ENCODE measurements at places on chromosomes 6 and 20.

GRCh38 chr20:53907968-53908751 is 162.2 kb downstream of the BCAS1 start:
- no peak for DNase-seq

DNA sequence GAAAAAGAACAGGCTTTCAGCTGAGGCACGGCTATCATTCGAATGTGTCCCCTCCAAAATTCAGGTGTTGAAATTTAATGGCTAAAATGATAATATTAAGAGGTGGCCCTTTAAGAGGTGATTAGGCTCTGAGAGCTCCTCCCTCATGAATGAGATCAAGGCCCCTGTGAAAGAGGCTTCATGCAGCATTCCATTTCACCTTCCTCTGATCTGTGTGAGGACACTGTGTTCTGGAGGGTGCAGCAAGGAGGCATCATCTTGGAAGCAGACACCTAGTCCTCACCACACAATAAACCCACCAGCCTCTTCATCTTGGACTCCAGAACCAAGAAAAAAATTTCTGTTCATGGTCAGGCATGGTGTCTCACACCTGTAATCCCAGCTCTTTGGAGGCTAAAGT is 56.4 kb downstream of the PPP1R14C start:
- no peak for DNase-seq

DNA sequence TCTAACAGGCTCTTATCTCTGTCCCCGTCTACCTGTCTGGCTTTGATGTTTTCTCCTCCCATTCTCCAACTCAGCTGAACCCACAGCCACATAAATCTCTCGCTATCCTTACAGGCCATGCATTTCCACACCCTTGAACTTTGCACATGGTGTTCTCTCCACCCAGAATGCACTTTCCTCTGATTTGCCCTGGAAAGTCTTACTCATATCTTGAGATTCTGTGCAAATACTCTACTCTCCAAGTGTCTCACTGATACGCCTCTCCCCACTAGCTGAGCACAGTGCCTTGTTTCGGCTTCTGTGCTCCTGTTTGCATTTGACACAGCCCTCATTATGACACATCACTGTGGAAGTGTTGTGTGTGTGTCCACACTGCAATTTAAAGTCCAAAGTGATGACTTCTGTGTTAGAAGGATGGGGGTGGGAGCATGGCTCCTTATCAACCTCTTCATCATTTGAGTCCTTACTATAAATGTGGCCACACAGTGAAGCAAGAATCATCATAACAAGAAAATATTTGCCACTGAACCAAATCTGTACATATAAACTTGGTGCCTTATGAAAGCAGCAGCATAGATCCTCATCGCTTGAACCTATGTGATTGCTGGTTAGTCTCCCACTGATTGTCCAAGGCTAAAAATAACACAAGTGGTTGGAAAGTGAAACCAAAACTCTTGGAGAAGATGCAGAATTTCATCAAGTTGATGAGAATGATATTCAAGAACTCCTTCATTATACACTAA is 5.5 kb upstream of the PRELID3B start:
- DNase-seq: no peak

- no peak for DNase-seq
These were observed 8.5 kb upstream of the RSPO4 start for GRCh38 chr20:1010659-1011058.

GRCh38 chr6:75397656-75398465 is 95.7 kb downstream of the FILIP1 start:
- peak; percentile 12 for DNase-seq

DNA sequence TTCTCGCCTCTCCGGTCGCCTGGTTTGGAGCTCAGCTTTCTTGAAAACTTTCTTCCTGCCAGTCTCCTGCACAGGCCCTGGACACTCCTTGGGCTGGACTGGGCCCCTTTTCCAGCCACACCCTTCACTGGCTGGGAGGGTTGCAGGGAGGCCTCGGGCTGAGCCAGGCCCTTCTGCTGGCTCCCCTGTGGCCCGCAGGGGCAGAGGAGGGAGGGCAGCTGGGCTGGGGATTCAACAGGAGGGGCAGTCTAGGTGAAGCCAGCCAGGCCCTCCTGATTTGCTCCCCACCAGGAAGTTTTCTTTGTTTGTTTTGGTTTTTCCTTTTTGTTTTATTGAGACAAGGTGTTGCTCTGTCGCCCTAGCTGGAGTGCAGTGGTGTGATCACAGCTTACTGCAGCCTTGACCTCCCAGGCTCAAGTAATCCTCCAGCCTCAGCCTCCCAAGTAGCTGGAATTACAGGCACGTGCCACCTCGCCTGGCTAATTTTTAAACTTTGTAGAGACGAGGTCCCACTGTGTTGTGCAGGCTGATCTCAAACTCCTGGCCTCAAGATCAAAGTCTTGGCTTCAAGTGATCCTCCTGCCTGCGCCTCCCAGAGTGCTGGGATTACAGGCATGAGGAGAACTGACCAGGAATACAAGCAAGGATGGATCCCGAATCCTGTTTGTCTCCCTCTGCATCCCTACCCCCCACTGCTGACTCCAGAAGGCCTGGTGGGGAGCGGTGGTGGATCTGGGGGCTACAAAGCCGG is 23.5 kb upstream of the CDH22 start:
- no peak for DNase-seq

DNA sequence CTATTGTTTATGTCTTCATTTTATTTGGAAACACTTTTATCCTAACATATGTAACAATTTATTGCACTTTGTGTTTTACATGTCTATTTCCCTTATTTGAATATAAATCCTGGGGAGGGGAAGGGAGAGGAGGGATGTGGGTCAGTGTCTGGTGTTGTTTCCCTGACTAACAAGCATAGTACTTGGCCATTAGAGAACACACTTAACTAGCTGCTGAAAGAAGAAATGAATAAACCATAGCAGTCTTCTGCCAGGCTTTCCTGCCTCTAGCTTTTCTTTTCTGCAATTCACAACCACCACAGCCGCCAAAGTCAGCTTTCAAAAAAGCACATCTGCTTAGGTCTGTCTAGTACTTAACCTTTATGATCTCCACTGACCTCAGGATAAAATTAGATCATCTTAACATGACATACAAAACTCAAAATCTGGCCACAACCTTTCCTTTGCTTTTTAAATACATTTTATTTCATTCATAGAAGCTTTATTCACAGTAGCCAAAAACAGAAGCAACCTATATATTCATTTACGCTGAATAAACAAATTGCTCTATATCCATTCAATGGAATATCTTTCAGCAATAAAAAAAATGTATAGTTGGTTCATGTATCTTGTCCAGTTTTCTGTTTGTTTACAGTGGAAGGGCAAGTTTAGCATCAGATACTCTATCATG is 16.3 kb downstream of the PDSS2 start:
- DNase-seq: no peak

DNA sequence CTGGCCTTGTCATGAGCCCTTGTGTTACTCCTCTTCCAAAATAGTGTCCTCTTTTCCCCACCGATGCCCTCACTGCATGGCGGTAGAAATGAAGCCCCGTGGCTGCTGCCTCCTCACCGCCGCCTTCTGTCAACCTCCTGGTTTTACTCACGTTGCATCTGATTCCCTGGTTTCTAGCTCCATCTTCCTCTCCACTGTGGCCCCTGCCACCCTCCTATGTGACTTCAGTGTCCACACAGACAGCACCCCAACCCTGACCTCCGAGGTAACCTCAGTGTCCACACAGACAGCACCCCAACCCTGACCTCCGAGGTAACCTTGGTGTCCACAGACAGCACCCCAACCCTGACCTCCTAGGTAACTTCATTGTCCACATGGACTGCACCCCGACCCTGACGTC is 122.8 kb upstream of the THBS2 start:
- no peak for DNase-seq

DNA sequence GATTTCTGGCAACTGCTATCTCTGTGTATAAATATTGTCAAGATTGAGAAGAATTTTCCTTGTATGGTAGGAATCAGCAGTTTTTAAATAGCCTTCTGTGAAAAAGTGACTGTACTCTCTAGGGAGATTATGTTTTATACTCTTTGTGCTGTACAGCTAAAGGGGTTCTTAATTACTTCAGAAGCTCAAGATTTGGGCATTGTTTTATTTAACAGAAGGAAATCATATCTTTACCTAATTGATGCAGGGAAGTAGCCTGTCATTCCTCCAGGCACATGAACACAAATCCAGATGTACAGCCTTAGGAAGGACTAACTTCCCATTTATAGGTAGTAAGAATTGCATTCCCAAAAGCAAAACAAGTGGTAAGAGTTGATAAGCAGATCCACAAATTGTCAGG is 1.3 kb downstream of the CALHM5 start:
- no peak for DNase-seq

GRCh38 chr20:10463622-10464021 is 28.5 kb downstream of the SLX4IP start:
- DNase-seq: no peak

DNA sequence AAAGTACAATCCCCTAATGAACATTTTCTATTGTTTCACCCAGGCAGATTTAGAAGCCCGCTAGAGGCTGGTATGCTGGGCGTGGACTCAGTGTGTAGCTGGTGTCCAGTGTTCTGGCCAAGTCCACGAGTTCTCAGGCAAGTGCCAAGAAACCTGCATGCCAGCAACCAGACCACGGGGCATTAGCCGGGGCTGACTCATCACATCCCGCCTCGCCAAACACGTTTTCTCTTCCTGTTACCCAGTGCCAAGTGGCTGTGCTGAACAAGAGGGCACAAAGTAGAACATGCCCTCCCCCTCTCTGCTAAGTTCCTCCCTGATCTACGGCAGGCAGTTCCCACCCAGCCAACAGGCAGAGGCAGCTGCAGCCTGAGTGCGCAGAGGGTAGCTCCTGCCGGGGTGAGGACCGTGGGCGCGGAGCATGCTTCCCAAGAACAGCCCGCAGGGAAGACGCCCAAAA is 29.6 kb downstream of the RAMACL start:
- DNase-seq: peak; percentile 74

- DNase-seq: no peak
These were observed 31.0 kb upstream of the NTSR1 start for GRCh38 chr20:62677678-62678077.

Data from SHP77 (cell line).